Neuronal stem cell (in vitro differentiated cells): ENCODE measurements at places on chromosomes 5 and 9.

DNA sequence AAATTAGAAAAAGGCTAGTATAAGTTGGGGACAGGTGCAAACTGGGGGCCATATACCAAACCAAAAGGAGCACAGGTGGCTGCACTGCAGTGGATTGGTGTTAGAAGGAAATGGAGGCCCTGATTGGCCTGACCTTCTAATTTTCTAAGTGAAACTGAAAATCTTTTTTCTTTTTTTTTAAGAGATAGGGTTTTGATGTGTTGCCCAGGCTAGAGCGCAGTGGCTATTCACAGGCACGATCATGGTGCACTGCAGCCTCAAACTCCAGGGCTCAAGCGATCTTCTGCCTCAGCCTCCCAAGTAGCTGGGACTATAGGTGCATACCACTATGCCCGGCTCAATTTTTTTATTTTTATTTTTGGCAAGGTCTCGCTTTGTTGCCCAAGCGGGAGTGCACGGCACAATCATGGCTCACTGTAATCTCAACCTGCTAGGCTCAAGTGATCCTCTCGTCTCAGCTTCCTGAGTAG lies 9.8 kb upstream of the CCDC69 start:
- no peak for DNase-seq

- no peak for DNase-seq
These were observed 312 bp downstream of the SET start for GRCh38 chr9:128689293-128689774.

- DNase-seq, result no peak
These were observed 334.7 kb downstream of the NDUFS4 start for GRCh38 chr5:53895091-53895683.

DNA sequence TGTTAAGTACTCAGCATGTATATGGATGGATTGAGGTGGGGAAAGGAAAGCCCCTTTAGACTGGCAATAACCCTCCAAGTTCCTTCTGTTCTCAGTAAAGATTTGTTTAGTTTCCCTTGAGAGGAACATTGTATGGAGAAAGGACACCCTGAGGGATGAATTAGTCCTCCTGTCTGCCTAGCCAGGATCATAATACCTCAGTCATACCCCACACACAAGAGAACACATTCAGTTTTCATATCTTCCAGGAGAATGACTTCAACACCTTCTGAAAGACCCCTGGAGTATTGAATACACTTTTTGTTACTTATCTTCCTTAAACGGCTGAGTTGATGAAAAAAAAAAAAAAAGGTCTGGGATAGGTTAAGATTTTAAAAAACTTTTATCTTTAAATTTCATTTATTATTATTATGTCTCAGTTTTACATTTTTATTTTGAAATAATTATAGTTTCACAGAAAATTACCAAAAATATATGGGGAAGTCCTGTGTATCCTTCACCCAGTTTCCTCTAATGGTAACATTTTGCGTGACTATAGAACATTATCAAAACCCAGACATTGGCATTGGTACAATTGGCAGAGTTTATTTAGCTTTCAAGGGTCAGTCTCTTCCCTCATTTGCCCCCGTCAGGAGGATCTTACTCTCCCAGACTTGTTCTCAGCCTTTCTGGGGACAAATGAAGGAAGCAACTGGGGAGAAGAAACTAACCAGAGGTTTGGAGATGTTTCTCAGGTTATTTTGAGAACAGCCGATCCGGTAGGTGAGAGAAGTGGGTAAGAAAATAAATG lies 88.0 kb downstream of the ACTBL2 start:
- DNase-seq, result no peak

GRCh38 chr5:82912462-82912861 lies 164.7 kb downstream of the TMEM167A start:
- no peak for DNase-seq

- no peak for DNase-seq
These were observed 102.5 kb upstream of the SHB start for GRCh38 chr9:38171538-38171884.

DNA sequence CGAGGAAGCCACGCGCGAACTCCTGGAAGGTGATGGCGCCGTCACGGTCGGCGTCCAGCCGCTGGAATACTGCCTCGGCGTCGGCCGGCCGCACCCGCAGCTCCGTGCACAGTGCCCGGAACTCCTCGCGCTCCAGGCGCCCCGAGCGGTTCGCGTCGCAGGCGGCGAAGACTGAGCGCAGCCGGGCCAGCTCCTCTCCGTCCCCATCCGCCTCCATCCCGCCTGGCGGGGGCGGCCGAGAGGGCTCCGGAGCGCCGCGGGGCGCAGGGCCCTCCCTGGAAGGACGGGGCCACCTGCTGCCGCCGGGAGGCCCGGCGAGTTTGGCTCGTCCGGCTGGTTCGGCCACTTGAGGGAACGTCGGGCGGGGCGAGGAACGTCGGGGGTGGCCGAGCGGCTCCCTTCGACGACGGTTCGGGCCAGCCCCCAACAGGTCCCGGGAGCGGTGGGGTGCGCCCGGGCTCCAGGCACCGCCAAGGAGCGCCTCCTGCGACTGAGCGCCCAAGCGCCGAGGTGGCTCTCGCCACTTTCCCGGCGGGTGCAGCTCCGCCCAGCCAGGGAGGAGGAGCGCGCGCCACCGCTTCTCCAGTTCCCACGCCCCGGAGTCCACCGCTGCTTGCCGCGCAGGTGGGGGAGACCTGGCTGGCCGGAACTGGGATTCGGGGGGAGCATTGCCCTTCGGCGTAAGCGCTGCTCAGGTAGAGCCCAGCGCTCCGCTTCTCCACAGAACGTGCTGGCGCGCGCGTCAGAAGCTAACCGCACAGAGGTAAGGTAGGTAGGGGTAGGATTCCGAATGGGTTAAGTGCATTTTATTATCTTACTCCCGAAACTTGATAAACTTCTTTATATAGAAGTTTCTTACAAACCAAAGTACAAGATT lies at the start of gene RASEF:
Gene RASEF (minus strand): TSS at position 492 of the 877 bp plus-strand sequence. CDS start 275 bp downstream, at position 217.
- DNase-seq, result peak; percentile 41

DNA sequence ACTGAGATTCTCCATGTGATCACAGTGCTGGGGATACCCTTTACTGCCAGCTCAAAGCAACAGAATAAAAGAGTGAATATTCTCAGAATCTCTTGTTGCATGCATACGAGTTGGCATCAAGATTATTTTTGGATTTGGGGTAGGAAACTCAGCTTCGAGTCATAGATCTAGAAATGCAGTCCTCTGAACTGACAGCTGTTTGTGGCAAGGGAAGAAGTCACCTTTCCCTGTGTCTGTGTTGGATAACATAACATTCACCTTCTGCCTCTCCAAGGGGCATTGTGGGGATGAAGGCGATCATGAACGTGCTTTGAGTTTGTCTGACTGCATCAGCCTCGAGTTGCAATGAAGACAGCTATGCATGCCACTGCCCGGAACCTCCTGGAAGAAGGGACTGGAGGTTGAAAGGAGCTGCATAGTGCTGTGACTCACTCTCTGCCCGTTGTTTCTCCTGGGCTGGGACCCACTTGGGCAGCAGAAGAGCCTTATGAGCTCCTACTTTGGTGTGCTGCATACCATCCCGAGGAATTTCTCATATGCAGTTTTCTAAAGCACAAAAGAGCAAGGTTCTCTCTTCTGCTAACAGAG lies 231.7 kb downstream of the ARHGAP26 start:
- DNase-seq, result no peak

DNA sequence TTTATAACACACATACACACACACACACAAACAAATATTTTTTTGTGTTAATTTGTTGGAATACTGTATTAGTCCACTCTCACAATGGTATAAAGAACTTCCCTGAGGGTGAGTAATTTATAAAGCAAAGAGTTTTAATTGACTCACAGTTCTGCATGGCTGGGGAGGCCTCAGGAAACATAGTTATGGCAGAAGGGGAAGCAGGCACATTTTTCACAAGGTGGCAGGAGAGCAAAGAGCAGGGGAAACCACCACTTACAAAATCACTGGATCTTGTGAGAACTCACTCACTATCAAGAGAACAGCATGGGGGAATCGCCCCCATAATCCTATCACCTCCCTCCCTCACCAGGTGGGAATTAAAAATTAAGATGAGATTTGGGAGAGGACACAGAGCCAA lies 205.4 kb upstream of the PTPRD start:
- no peak for DNase-seq

GRCh38 chr5:78896132-78896531 lies 89.0 kb downstream of the ARSB start:
- no peak for DNase-seq

GRCh38 chr9:134764473-134765269 lies 115.9 kb upstream of the FCN2 start:
- no peak for DNase-seq

- no peak for DNase-seq
These were observed 200.4 kb downstream of the CACNA1B start for GRCh38 chr9:138077898-138078540.

- DNase-seq, result no peak
These were observed 91.1 kb downstream of the CEMIP2 start for GRCh38 chr9:71677209-71677608.

GRCh38 chr9:89384783-89385182 lies 66.5 kb downstream of the SECISBP2 start:
- DNase-seq, result no peak

GRCh38 chr9:111144741-111145140 lies 106.5 kb upstream of the LPAR1 start:
- no peak for DNase-seq

- no peak for DNase-seq
These were observed 40.7 kb downstream of the ATPSCKMT start for GRCh38 chr5:10209004-10209403.

- DNase-seq, result no peak
These were observed 260.2 kb upstream of the ANKRD55 start for GRCh38 chr5:56493308-56493707.

GRCh38 chr9:92860867-92861266 lies 17.0 kb downstream of the ZNF484 start:
- no peak for DNase-seq

- peak; percentile 66 for DNase-seq
These were observed 201.2 kb downstream of the GAPVD1 start for GRCh38 chr9:125462861-125463291.

DNA sequence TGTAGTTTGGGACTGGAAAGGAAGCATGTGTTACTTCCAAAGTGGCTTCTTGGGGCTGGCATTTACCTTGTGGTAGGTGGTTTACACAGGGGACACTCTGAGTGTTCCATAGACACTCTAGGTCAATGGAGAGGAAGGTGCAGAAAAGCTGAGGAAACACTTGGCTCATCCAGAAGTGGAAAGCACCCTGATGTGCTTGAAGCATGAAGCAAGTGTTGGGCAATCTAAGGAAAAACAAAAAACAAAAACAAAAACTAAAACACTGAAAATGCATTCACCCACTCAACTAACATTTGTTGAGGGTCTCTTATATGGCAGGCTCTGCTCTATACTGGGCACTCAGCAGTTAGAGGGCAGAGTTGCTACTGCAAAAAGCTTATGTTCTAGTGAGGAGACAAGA lies 2.9 kb upstream of the ERAP2 start:
- no peak for DNase-seq

DNA sequence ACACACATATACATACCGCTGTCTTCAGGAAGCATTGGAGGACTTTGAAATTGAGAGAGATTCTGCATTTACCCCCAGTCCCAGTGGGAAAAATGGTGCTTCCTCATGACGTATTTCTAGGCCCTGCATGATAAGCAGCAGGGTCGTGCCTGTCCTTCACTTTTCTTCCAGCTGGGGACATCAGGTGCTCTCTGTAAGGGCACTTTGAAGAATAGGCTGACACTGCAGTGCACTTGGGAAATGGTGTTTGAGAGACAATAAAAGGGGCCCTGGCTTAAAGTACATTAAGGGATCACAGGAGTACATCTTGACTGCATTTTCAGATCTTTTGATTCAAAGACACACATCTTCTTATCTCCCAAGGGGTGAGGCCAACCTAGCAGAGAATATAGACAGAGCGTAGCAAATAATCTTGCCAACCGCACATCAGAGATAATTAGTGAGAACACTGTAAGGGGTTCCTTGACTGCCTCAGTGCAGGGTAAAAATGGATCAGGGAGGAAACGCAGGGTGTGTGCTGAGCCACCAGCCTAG lies 437.9 kb downstream of the CSNK1G3 start:
- DNase-seq, result no peak

DNA sequence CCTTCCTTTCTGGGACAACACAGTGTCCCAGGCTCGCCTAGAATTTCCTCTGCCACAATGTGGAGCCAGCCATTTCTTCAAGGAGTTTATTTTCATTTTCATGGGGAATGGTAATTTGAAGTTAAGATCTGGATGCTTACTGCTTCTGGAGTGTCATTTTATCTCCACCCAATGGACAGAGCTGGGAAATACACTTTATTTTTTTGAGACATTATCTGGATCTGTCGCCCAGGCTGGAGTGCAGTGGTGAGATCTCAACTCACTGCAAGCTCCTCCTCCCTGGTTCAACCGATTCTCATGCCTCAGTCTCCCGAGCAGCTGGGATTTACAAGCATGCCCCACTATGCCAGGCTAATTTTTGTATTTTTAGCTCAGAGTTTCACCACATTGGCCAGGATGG lies 12.7 kb upstream of the THG1L start:
- DNase-seq, result no peak

DNA sequence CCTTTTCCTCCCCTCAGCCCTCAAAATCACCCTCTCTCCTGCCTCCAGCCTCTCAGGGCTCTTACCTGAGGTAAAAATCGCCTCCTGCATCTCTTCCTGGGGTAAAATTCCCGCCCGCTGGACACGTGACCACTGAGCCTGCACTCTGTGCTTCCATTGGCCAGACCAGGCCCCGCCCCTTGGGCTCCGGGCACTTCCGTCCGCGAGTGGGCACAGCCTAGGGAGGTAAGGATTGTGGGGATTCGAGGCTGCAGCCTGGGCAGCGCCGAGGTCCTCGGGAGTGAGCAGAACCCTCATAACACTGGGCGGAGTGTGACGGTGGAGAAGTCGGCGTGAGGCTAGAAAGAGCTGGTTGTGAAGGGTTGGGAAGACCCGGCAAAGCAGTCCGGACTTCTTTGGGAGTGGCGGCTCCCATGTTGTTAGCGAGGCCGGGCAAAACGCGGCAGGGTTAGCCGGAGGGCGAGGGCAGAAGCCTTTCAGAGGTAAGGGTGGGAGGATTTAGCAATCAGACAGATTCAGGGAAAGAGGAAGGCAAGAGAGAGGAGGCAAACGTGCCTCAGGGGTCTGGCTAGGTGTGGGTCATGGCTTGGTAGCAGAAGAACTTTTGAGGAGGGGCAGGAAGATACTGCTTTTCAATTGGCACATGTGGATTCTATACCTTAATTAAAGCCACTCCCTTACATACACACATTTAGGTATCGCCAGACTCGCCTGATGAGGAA lies at the start of gene SHOC1:
Gene SHOC1 (minus strand): TSS at position 103 of the 722 bp plus-strand sequence. CDS start 3,519 bp downstream, outside the sequence.
- DNase-seq, result no peak

- DNase-seq, result no peak
These were observed 159.4 kb upstream of the FER start for GRCh38 chr5:108588323-108588722.

- no peak for DNase-seq
These were observed 31.0 kb downstream of the TRIM32 start for GRCh38 chr9:116718111-116718510.

DNA sequence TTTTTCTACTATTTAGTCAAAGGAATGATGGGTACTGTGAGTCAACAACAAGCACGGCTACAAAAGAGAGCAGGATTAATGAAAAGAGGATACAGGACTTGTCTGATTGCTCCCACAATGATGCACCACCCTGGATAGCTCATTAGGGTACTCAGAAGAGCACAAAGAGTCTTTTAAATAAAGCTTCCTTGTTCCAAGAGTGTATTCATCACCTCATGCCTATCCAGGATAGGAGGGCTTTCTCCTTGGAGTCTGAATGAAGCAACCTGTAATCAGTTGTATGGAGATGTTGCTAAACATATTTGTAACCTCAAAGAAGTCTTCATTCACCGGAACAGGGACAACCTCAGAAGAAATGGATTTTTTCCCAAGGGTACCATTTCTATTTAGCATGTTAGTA lies 219.5 kb upstream of the TMEM161B start:
- peak; percentile 47 for DNase-seq
